Fibroblast of upper back skin (primary cell): ENCODE measurements at places on chromosomes 2 and 18.

DNA sequence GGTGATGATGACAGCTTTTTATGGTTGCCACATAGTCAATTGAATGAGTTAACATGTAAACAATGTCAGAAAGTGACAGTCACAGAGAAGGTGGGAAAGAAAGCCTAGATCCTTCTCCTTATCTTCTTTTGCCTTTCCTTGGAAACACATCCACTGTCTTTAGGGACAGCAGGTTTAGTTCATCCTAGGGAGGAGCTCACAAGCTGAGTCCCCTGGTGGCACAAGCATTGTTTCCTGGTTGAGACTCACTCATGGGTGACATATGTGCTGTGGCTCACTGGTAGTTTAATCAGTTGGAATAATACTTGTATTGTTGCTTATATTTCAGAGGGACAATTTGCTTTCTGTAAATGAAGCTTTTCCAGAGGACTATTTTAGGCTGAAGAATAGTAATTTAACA is 598.5 kb downstream of the CNTNAP5 start:
- no peak for DNase-seq

- peak; percentile 37 for DNase-seq
Observed at GRCh38 chr18:78871618-78872017, 108.0 kb upstream of the SALL3 start.

DNA sequence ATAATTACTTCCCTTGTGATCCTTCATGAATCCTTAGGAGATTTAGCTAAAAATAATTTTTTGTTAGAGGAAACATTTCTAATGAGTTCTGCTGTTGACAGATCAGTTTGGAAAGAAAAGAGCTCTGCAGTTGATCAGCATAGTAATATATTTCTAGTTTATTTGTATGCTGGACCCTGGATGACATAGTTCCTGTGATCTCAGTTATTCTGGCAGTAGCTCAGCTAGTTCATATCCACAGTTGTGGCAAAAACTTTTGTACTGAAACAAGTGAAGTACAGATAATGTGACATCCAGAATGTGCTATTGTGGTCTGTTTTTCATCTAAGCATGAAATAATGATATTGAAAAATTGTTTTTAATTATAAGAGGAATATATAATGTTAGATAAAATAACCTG is 33.7 kb downstream of the ABI2 start:
- DNase-seq, result no peak

DNA sequence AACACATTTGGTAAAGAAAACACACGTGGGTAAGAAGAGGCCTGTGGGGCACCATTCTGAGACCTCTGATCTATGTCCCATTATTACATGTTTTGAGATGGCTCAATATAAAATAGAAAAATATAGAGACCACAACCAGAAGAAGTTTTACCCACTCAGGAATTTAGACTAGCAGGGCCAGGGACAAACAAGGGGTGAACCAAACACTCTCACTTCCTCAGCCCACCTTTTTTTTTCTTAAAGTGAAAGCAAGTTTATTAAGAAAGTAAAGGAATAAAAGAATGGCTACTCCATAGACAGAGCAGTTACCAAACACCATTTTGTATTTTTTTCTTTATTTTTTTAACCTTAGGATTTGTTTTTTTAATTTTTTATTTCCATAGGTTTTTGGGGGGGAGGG is 119.0 kb upstream of the REV1 start:
- no peak for DNase-seq

GRCh38 chr2:16623564-16624435 is 41.8 kb downstream of the CYRIA start:
- DNase-seq, result no peak

- peak; percentile 46 for DNase-seq
Observed at GRCh38 chr2:96342085-96342484, 6.5 kb downstream of the NCAPH start.

DNA sequence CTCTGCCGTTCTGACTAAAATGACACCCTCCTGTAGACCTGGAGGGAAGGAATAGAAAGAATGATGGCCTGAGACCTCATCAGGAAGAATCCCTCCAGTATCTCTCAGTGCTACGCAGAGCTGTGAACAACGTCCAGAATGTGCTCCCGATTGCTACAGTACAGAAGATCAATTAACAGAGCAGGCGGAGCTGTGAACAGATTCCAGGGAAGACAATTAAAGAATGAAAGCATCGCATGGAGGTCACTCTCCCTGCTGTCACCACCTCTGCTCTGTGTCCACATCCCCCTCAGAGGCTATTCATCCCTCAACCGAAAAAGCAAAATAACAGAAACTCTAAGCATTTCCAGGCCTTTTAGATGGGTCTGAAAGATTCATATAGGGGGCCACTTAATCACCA is 481.0 kb downstream of the EIPR1 start:
- DNase-seq, result no peak

GRCh38 chr18:63258749-63259566 is 60.6 kb downstream of the BCL2 start:
- DNase-seq, result no peak

GRCh38 chr18:79524181-79525078 is 128.7 kb downstream of the NFATC1 start:
- DNase-seq, result no peak

- no peak for DNase-seq
Observed at GRCh38 chr18:6748241-6748640, 18.7 kb downstream of the ARHGAP28 start.

DNA sequence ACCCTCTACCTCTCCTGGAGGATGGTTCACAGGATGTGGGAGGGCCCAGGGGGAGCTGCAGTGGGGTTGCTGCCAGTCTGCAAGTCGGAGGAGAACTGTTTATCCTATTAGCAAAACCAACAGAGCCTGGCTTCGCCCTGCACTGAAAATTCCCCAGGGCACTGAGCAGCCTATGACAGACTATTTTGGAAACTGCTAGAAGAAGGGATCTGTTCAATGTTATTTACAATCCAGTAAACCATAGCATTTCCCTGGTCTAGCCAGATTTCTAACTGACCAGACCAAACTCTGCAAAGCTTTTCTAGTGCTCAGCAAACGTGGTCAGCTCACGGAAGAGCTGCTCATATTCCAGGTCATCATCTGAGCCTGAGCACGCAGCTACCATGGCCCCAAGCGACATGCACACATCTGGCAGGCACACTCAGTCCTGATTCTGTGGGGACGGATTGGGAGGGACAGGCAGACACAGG is 64.8 kb upstream of the PID1 start:
- no peak for DNase-seq
